ENCODE measurements at places on chromosomes 3 and 15. TPM values are rescaled to one million over a fixed set of nuclear protein-coding genes. Genes with fewer than 3 reads are reported as not detected.

The GOLGA8M gene
- 2.5 TPM for total RNA-seq

DNA sequence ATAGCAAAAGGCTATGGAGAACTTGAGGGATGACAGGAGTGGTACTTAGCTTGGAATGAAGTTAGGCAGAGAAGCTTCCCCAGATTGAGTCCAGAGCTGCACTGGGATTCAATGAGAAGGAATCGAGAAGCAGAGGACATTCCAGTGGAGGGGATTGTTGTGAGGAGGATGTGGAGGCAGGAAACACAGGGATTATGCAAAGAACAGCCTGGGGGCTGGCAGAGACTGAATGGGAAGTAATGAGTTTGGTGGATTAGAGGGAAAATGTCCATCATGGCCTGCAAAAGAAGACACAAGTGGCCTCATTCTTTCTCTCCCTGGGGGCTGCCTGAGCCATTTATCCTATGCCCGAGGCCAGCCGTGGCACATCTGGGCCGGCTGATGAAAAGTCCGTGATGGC lies 20.5 kb upstream of the SCN10A start:
- no peak for DNase-seq

GRCh38 chr15:98731712-98732450 lies 83.5 kb downstream of the IGF1R start:
- DNase-seq, result no peak

GRCh38 chr15:57820119-57820518 lies 113.6 kb downstream of the POLR2M start:
- DNase-seq, result no peak
